Activated CD4-positive, alpha-beta T cell treated with anti-CD3 and anti-CD28 coated beads for 48 hours (primary cell): ENCODE measurements at places on chromosomes 2 and 18.

- DNase-seq, result no peak
Observed at GRCh38 chr2:36597003-36597531, 901 bp downstream of the FEZ2 start.

DNA sequence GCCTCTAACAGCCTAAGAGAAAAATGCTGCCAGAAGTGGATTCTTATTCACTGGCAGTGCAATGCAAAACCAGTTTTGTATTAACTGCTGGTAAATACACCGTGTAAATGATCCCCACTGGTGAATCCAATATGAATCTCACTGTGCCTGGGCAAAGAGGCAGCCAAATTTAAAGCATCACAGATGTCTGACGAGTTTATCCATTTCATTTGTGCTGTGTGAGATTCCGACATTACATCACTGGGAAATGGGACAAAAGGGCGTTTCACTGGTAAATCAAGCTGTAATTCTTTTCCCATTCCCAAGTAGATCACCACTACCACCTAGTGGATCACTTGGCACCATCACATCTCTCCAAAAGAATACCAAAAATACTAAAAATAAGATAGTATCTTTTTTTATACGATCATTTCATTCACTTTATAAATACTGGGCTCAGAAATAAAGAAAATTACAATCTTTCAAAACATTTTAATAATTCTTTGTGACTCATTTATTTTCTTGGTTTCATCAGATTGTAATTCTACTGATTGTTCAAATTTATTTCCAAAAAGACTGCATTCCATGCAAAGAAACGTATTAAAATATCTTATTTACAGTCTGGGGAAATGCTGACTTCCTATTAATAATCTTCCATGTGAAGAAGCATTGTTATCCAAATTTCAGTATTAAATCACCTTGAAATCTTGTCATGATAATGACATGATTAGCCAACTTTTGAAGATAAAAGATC lies 125.6 kb downstream of the GRB14 start:
- no peak for DNase-seq

DNA sequence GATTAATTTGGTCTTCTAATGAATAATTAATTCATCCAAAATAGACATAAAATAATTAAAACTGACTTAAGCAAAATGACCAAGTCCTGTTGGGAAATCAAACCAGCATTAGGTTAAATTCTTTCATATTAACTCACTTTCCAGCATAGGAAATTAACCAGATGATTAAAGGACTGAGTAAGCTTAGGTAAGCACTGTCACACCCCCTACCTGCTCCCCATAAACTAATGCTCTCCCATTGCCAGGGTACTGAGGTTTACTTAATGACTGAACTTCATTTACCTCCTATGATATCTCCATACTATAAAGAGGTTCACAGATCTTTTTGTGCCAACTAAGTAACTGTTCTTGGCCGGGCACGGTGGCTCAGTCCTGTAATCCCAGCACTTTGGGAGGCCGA lies 13.7 kb downstream of the DSC2 start:
- no peak for DNase-seq

DNA sequence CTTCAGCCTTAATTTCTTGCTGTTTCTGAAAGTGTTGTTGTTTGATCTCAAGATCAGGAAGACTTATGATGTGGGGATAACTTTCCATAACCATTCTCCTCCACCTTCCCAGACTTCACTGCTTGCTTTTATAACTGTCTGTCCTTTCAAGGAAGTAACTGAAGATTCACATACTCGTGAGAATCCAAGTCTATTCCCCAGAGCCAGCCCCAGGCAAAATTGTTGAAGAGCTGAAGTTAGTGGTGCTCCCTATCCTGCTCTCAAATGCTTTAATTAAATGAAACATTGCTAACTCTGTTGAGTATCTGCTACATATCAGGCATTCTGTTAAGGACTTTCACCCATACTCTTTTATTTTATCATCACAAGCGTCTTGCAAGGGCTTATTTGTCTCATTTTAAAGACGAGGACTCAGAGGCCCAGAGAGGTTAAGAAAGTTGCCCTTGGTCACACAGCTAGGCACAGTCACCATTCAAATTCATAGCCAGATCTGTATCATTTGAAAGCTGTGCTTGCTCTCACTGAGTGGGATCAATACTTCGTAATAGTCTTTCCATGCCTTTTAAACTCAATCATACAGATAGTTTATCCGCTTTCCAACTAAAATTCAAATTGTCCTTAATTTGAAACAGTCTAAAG lies 189.8 kb upstream of the TCF4 start:
- DNase-seq, result no peak

- DNase-seq, result no peak
Observed at GRCh38 chr2:24147364-24147763, 24.1 kb downstream of the FAM228B start.

DNA sequence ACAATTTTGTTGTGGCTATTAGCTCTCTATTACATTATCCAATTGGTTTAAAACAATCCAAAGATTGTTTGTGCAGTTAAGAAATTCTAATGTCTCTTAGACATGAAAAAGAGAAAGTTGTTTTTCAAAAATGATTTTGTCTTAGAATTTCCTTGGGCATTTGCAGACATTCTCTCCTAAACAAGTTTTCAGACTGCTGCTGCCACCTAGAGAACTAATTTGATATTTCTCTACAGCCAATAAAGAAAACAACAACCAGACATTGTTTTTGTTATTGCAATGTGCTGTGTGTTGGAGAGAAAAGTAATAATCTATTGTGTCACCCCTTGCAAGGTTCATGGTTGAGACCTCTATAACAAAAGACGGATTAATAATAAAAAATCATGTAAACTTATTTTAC lies 119.0 kb upstream of the SYT4 start:
- DNase-seq, result no peak
